Umbilical cord (tissue), 2 donors: ENCODE measurements at places on chromosomes 4 and X. TPM values are rescaled to one million over a fixed set of nuclear protein-coding genes. Genes with fewer than 3 reads are reported as not detected.

DNA sequence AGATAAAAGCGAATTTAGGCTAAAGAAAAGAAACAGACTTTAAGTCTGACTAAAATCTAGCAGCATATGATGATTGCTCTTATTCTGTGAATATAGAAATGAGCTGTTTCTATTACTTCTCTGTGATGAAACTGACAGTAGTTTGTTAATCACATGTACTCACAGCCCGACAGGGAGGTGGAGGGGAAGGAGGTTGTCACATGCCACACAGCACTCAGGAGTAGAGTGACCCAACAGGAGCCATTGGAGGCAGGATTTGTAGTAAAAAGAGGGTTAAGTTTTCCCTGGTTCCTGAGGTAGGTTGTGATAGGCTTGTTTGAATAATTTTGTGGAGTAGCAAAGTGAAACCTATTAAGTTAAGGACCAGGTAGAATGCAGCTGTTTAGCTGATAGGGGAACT lies 495.9 kb downstream of the CENPC start:
- DNase-seq, result no peak

GRCh38 chr4:83281307-83281706 lies 3.3 kb downstream of the COQ2 start:
- DNase-seq, result no peak

GRCh38 chrX:66698273-66699204 lies 59.7 kb upstream of the EDA2R start:
- DNase-seq, result no peak

DNA sequence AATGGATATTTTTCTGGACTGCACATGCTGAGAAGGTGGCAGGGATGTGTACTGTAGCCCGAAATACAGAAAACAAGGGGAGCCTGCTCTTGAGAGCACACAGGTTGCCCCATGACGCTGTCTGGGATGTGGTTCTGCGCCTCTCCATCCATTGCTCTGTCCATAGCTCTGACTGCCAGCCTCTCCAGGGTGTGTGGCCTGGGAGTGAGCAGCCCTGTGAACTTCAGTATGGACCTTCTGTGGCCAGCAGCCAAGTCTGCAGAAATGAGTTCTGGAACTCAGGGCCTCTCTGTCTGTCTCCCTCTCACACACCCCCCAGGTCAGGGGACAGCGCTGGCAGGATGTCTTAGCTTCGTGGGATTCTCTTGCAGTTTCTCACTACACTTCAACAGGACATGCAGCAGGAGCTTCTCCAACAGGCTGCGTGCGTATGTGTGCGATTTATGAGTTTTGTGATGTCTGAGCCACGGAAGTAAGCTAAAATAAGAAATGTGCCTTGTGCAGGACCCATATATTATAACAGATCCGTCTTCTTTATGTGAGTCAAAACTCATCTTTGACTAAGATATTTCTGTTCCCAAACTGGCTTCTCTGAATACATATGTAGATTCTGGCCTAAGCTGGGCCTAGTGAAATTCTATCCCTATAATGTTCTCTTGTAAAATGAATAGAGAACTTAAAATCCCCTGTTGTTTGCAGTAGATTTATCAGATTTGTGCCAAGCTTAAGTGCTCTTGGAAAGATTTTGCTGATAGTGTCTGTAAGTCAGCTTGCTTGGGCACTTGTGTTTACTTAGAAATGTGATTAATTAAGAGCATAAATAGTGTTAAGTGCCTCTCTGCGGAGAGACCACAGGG lies 40.0 kb downstream of the PROM1 start:
- peak; percentile 75 for DNase-seq

FRAS1 gene
- 47.7 TPM for total RNA-seq

- no peak for DNase-seq
Observed at GRCh38 chrX:7294483-7294882, 146.5 kb upstream of the PUDP start.

GRCh38 chr4:6041800-6042199 lies 23.6 kb upstream of the C4orf50 start:
- no peak for DNase-seq

DNA sequence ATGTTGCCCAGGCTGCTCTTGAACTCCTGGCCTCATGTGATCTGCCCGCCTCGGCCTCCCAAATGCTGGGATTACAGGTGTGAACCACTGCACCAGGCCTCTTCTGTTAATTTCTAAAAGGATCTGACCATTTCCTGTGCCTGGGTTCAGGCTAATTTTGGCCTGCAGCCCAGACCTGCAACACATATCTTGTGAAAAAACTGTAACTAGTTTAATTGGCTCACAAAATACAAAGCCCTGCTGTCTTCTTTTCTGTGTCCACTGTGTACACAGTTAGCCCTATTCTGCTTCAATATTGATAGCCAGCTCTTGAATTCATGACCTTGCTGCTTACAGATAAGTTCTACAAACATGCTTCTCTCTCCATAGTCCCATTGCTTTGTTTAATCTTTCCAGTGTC lies 753.5 kb downstream of the PDHA2 start:
- no peak for DNase-seq

DNA sequence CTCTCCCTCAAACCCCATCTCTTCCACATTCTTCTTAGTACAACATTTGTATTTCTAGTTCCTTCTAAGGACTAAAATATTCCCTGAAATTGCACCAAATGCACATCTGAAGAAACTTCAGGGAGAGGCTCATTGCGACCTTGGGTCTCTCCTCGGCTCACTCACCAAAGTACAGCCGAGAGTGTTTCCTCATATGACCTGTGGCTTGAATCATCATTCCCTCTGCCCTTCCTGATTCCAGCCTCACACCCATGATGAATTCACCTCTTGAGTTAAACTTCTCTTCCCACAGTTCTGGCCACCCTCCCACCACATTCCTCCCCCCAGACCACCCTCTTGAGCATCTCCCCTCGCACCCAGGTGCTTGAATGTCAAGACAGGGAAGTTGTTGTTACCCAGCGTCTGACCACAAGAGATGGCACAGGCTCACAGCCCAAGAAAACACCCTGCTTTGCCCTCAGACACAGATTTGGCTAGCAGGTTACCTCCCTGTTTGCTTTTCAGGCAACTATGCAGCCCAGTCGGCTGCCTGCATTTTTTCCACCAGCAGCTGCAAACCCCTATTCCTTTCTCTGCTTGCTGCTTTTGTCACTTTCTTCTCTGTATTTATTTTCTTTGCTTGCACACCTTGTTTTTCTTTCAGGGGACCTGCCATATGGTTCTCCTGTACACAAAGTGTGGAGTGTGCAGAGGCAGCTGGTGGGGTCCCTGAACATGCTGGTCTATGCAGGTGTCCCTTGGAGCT lies 214.8 kb downstream of the SPATA18 start:
- no peak for DNase-seq

GRCh38 chr4:151744614-151745013 lies 16.2 kb downstream of the GATB start:
- DNase-seq, result peak; percentile 52

DCLK2 gene
- total RNA-seq, result 8.9 TPM

FAM47A gene
- total RNA-seq, result not detected

SLC26A1 gene
- total RNA-seq, result not detected

TRIML2 gene
- total RNA-seq, result not detected

VGLL1 gene
- total RNA-seq, result 14.2 TPM

CCDC160 gene
- total RNA-seq, result not detected

PPBP gene
- 22.6 TPM for total RNA-seq

BMX gene
- total RNA-seq, result 8.7 TPM

WFS1 gene
- 17.1 TPM for total RNA-seq

DNA sequence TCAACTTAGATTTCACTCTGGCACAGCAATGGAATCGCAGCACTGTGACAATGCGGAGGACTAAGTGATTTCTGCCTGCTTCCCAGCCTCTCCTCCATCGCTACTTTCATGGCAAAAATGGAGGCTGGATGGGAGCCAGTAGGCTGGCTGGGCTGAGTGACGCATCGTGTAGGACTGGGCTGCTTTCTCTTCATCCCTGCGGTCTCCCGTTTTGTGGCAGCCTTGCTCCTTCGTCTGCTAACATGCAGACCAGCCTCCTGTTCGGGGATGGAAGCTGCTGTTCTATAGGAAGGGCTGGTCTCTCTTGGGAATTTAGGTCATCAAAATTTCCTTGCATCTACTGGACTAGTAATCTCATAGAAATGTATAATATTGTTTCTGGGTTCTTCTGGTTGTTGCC lies 15.8 kb upstream of the RGS12 start:
- DNase-seq, result no peak

DNA sequence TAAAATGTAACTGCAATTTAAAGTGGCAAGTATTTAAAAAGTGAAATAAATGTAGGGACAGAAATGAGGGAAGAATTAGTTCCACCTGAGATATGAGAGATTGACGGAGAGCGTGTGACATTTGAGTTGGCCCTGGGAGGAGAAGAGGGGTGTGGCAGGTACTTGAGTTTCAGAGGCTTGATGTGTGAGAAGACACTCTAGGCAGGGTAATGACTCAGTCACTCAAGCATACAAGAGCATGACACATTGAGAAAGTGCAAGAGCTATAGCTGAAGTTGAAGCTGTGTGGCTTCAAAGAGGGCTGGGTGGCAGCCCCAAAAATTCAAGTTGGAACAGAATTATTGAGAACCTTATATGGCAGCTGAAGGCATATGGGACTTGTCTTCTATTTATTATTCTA lies 420.5 kb downstream of the SLITRK2 start:
- no peak for DNase-seq

- DNase-seq, result no peak
Observed at GRCh38 chrX:150990910-150991309, 7.8 kb downstream of the HMGB3 start.

DNA sequence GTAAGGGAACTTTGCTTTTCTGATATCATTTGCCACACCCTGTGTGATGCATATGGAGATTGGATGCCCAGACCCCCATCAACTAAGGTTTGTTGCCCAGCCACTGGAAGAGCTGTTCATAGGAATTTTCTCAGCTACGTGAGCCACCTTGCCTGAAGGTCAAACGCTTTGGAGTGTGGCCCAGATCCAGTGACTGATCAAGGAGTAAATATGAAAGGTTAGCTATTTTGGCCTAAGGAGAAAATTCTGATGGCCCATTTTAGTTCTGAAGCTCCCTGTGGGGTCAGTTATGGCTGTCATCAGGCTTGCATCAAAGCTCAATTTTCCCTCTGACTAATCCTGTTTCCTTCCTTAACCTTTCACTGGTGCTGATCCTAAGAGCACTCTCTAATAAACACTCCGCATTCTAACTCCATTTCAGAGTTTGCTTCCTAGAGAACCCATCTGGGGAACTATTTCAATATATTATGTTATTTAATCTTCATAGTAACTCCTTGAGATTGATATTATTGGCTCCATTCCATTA lies 407.7 kb downstream of the SPRY1 start:
- no peak for DNase-seq

DNA sequence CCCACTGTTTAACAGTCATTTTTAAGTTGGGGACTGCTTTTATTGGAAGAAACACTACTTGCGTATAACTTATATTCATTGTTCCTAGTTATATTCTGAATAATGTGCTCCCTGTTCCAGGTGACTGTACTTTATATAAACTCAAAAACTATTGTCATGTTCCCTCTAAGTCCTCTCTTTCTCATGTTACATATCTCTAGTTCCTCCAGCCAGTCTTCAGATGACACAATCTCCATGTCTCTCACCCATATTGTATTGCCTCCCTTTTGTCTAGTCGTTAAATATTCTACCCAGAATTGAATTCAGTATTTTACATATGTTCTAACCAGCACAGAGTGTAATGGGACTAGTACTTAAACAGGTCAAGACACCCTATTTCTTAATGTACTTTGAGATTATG lies 5.3 kb downstream of the VAMP7 start:
- DNase-seq, result no peak

DNA sequence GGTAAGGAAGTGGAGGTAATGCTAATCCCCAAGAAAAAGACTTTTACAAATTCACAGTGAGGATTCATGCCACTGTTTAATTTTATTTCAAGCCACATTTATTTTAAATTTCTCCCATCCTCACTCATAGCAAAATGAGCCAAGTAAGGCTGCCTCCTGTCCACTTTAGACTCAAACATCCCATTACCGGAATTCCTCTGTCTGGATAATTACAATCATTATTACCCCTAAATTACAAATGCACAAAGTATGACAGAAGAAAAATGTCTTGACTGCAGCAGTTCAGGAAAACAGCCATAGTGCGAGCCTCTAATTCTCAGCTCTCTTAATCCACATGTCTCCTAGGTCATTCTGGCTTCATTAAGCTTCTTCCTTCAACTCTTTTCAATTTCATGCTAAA lies 57.0 kb downstream of the MAPK10 start:
- no peak for DNase-seq

SMARCA1 gene
- 81.9 TPM for total RNA-seq

DNA sequence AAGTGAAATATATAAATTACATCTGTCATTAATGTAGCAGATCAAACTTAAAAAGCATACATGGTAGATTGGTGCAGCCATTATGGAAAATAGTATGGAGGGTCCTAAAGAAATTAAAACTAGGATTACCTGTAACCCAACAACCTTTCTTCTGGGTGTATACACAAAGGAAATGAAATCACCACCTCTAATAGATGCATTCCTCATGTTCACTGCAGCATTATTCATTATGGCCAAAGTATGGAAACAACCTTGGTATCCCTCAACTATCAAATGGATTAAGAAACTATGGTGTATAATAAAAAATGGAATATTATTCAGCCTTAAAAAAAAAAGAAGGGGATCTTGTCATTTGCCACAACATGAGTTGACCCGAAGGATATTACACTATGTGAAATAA lies 13.7 kb downstream of the WDFY3 start:
- no peak for DNase-seq

DNA sequence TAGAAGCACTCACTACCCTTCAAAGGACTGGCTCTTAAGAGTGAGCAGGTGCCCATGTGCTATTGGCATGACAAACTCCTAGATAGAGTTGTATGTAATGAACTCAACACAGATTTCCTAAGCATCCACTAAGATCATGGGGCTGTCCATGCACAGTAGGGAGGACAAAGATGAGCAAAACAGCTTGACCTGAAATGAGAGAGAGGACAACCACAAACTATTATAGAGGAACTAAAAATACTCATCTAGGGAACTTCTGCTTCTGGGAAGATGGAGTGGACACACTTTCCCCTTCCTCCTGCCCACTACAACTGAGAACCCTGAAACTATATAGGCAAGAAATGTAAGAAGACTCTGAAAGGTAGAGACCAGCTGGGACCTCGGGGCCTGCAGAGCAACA lies 20.8 kb upstream of the TMEM128 start:
- DNase-seq, result no peak

GRCh38 chrX:109679820-109680219 lies 53.2 kb downstream of the ACSL4 start:
- peak; percentile 2 for DNase-seq

DNA sequence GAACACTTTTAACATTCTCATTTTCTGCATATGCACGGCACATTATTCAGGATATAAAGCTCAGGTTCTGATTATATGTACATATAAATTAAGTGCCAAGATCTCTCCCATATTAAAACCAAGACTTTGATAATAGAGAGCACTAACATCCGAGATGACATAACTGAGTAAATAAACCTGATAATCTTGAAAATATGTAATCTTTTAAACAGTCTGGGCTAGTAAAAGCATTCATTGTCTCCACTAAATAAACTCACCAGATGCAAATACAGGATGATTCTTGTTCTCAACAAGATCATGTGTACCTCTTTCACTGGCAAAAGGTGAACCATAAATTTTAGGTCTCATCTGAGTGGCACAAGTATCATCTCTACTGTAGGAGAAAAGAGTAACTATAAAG lies 942.2 kb downstream of the TRAM1L1 start:
- DNase-seq, result no peak

GRCh38 chr4:1983846-1984405 lies 24.8 kb downstream of the NELFA start:
- no peak for DNase-seq

- no peak for DNase-seq
Observed at GRCh38 chr4:76515975-76516843, 81.2 kb downstream of the SHROOM3 start.

- no peak for DNase-seq
Observed at GRCh38 chrX:5928224-5928623, 300.4 kb downstream of the NLGN4X start.
